ENCODE measurements at places on chromosomes 7 and 10. TPM values are rescaled to one million over a fixed set of nuclear protein-coding genes. Genes with fewer than 3 reads are reported as not detected.

Gene PAX4
- not detected for total RNA-seq

Gene TAS2R41
- total RNA-seq = not detected

Gene PYROXD2
- 4.8 TPM for total RNA-seq

Gene KCND2
- total RNA-seq = not detected

Gene WASHC2A
- 12.8 TPM for total RNA-seq

Gene HOXA6
- 1.6 TPM for total RNA-seq

Gene ZNF727
- not detected for total RNA-seq

Gene FAM237B
- total RNA-seq = not detected

Gene SFTPA1
- total RNA-seq = not detected

Gene KCNIP2
- 0.32 TPM for total RNA-seq

Gene SP8
- not detected for total RNA-seq

Gene CACNA2D1
- total RNA-seq = 7.7 TPM

Gene DGKI
- total RNA-seq = 0.29 TPM

Gene XRCC2
- total RNA-seq = 3.5 TPM

Gene HOXA11
- 0.75 TPM for total RNA-seq

Gene ZYX
- 184 TPM for total RNA-seq

Gene PIK3AP1
- total RNA-seq = 0.64 TPM

Gene CCDC146
- 0.48 TPM for total RNA-seq

Gene CPA5
- total RNA-seq = not detected

Gene AP1S1
- total RNA-seq = 148 TPM

Gene GET4
- total RNA-seq = 75.1 TPM

Gene CYP2C9
- 0.10 TPM for total RNA-seq

Gene CLDN4
- 6.1 TPM for total RNA-seq

Gene MKLN1
- 40.0 TPM for total RNA-seq

Gene LMTK2
- total RNA-seq = 9.7 TPM

Gene UFSP1
- 6.4 TPM for total RNA-seq

Gene ANKRD61
- 0.51 TPM for total RNA-seq

Gene LCOR
- 7.5 TPM for total RNA-seq

Gene ADIRF
- total RNA-seq = not detected

Gene GDF2
- not detected for total RNA-seq

Gene IL6
- total RNA-seq = 1.4 TPM

Gene ASAH2
- 3.1 TPM for total RNA-seq

Gene FRG2B
- not detected for total RNA-seq

Gene DEPP1
- total RNA-seq = 2.0 TPM

Gene OR13A1
- not detected for total RNA-seq

Gene SEMA3E
- 1.8 TPM for total RNA-seq

Gene ETV1
- total RNA-seq = 2.7 TPM

Gene ANKRD7
- 0.35 TPM for total RNA-seq

Gene CCL26
- 9.9 TPM for total RNA-seq

Gene ATG9B
- 0.39 TPM for total RNA-seq

Gene CNPY1
- not detected for total RNA-seq

Gene PRRT4
- not detected for total RNA-seq

Gene OR2A7
- total RNA-seq = not detected

Gene PNLIP
- 0.12 TPM for total RNA-seq

Gene RALA
- total RNA-seq = 34.5 TPM

Gene TAS2R40
- not detected for total RNA-seq

Gene UBE3C
- 69.4 TPM for total RNA-seq

Gene FOXK1
- 12.7 TPM for total RNA-seq

All from A549 treated with Mapracorat at 1 μM for 4 hours (cell line).